Heart left ventricle (tissue), 16 donors: ENCODE measurements at places on chromosomes 4 and X.

- no peaks in the 10 kb centered on the region for H3K4me1 ChIP-seq
- no peak overlapping the region for H3K27ac ChIP-seq
- DNase-seq: no peak
- no peaks in the 10 kb centered on the region for H3K27me3 ChIP-seq
- no peak overlapping the region for H3K4me3 ChIP-seq
These were observed 18.9 kb downstream of the TMPRSS11E start for GRCh38 chr4:68466185-68466584.

- DNase-seq: no peak
- H3K36me3 ChIP-seq: peaks cover 16% of the 10 kb centered on the region
- H3K27ac ChIP-seq: no peak overlapping the region
These were observed 33.8 kb downstream of the THOC2 start for GRCh38 chrX:123698979-123699520.

DNA sequence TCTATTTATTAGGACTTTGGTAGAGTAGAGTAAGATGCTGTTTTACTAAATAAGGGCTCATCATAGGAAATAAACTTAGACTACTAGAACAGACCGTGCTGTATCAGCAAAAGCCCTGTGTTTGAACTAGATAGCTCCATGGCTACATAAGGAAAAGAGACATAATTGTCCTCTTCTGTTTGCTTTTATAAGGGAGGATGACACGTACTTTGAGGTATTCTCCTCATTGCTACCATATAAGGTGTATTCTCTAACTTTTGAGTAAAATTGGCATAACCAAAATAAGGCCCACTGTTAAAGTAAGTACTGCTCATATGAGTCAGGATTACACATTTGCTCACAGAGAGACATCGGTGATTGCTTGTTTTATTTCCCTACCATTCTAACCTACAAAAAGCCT is 64.3 kb downstream of the PDLIM5 start:
- no peak overlapping the region for H3K4me3 ChIP-seq
- DNase-seq: no peak
- H3K36me3 ChIP-seq: peaks cover 11% of the 10 kb centered on the region
- peaks cover 77% of the 10 kb centered on the region for H3K4me1 ChIP-seq

- H3K4me1 ChIP-seq: no peaks in the 10 kb centered on the region
- H3K27me3 ChIP-seq: peaks cover 87% of the 10 kb centered on the region
- no peak overlapping the region for H3K27ac ChIP-seq
- H3K4me3 ChIP-seq: no peak overlapping the region
- H3K36me3 ChIP-seq: no peaks in the 10 kb centered on the region
These were observed 1.9 kb downstream of the IRS4 start for GRCh38 chrX:108734426-108734825.

- H3K27me3 ChIP-seq: no peaks in the 10 kb centered on the region
- DNase-seq: no peak
- no peaks in the 10 kb centered on the region for H3K36me3 ChIP-seq
- H3K4me1 ChIP-seq: peaks cover 5% of the 10 kb centered on the region
These were observed 7.7 kb upstream of the MAPK10 start for GRCh38 chr4:86367577-86367976.

DNA sequence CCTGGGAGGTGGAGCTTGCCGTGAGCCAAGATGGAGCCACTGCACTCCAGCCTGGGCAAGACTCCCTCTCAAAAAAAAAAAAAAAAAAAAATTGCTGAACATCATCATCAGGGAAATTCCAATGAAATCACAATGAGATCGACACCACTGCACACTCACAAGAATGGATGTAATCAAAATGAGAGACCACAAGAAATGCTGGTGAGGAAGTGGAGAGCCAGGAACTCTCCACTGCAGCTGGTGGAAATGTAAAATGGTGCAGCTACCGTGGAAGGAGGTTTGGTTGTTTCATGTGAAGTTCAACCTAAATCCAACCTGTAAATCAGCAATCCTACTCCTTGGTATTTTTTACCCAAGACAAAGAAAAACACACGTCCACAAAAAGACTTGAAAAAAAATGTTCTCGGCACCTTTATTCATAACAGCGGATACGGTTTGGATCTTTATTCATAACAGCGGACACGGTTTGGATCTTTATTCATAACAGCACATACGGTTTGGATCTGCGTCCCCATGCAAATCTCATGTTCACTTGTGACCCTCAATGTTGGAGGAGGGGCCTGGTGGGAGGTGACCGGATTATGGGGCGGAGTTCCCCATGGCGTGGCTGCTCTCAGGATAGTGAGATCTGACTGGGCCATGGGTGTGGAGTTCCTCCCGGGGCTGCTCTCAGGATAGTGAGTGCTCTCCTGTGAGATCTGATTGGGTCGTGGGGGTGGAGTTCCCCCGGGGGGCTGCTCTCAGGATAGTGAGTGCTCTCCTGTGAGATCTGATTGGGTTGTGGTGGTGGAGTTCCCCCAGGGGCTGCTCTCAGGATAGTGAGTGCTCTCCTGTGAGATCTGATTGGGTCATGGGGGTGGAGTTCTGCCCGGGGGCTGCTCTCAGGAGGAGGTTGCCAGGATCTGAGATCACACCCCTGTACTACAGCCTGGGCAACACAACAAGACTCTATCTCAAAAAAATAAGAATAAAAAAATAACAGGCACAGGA is 7.7 kb downstream of the GAK start:
- no peaks in the 10 kb centered on the region for H3K27me3 ChIP-seq
- no peak for DNase-seq
- no peak overlapping the region for H3K4me3 ChIP-seq

DNA sequence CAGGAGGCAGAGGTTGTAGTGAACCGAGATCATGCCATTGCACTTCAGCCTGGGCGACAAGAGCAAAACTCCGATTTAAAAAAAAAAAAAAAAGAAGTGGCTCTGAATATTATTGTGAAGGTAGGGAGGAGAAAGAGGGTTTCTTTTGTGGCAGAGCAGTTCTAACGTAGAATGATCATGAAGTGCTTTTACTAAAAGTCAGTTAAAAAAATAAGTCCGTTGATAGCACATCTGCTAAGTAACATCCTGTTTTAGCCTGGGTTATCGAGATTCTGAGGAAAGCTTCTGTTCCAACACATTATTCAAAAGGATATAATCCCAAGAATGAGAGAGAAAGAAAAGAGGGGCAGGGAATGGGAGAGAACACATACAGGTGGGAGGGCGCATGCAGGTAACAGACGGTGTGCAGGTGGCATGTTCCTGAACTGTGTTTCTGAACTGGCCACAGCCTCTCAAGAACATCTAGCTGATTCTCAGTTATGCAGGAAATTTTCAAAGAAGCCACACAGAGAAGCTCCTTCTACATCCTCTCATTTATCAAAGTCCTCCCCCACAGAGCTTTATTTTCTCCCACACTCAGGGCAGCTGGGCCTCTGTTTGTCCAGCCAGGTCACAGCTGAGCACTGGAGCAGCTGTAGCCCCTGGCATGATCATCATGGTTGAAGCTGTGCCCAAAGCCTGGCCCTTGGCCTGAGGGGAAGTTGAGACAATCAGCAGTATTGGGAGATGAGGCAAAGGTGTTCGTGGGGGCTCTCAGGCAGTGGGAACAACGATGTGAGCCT is 342.3 kb downstream of the ZNF674 start:
- no peak for DNase-seq
- no peak overlapping the region for H3K27ac ChIP-seq
- H3K4me3 ChIP-seq: no peak overlapping the region
- no peaks in the 10 kb centered on the region for H3K36me3 ChIP-seq

DNA sequence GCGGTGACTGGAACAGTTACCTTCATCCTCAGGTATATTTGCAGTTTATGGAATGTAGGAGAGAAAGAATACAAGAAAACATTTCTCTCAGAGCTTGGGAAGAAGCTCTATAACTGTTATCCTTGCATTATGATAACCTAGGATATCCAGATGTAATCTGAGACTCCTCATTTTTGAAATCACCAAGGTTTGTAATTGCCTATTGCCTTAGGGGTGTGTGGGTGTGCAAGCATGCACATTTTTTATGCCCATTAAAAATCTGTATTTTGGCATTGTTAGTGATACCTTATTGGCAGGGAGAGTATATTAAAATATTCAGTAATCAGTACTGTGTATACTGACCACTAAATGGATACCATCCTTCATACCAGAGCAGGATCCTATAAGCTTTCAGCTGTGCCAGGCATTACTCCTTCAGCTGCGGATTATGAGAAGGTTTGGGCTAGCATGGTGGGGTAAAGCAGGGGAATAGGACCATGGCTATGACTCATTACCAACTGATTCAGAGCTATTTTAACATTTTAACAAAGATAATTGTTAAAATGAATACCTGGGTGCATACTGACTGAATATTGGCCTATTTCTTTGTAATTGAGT is 8.3 kb downstream of the SEC24B start:
- DNase-seq: no peak
- H3K27me3 ChIP-seq: no peaks in the 10 kb centered on the region
- no peak overlapping the region for H3K4me3 ChIP-seq
- no peak overlapping the region for H3K27ac ChIP-seq
- H3K36me3 ChIP-seq: no peaks in the 10 kb centered on the region

DNA sequence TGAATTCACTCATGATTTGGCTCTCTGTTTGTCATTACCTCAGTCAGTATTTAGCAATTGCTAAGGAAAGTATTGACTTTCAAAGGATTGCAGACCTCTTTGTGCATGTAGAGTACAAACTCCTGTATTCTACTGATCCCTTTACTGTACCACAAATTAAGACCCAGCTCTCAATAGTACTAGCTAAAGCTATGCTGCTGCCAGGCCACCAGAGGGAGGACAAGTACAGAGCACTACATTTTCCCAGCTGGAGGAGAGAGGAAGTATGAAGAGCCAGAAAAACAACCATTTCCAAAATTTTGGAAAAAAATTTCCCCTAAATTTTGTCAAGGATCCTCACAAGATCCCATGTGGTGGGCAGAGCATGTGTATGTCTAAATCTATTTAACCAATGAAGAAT is 175.0 kb upstream of the MTMR8 start:
- no peak overlapping the region for H3K4me3 ChIP-seq
- H3K27ac ChIP-seq: no peak overlapping the region
- no peaks in the 10 kb centered on the region for H3K27me3 ChIP-seq
- no peaks in the 10 kb centered on the region for H3K4me1 ChIP-seq
- DNase-seq: no peak

DNA sequence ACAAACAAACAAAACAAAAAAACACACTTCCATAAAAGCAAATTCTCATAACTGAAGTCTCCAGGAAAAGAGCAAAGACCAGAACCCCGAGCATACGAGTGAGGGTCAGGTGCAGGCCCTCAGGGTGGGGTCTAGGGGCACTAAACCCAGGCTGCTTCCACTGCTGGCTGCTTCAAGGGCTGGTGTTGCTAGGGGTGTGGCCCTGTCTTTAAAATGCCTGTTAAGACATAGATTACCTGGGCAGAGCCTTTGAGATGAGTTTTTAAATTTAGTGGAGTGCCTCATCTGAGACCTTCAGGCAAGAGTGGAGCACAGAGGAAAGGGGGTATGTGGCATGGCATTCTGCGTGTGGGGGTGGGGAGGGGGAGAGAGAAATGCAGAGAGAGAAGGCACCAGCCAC is 87.0 kb downstream of the FHDC1 start:
- H3K4me3 ChIP-seq: no peak overlapping the region
- DNase-seq: no peak
- H3K27ac ChIP-seq: no peak overlapping the region
- no peaks in the 10 kb centered on the region for H3K27me3 ChIP-seq

- peak; percentile 48 for DNase-seq
- peaks cover 13% of the 10 kb centered on the region for H3K27me3 ChIP-seq
- no peaks in the 10 kb centered on the region for H3K36me3 ChIP-seq
- no peaks in the 10 kb centered on the region for H3K4me1 ChIP-seq
- H3K4me3 ChIP-seq: no peak overlapping the region
- no peak overlapping the region for H3K27ac ChIP-seq
These were observed 7.8 kb downstream of the RBM47 start for GRCh38 chr4:40621592-40622512.

DNA sequence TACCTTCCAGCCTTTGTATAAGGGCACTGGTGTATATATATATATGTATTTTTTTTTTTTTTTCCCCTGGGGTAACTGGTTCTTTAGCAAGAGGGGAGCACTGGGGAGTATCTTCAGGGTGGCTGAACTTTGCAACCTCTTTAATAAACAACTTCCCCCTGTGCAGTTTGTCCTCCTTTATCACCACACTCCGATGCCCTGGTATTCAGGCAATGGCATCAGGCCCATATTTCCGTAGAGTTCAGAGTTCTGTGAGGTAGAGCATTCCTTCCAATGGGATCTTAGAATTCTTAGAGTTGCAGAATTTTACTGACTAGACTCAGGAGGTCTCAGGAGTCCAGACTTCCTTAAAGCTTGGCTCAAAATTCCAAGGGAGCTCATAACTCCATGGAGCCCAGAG is 24.6 kb downstream of the NYX start:
- no peak overlapping the region for H3K4me3 ChIP-seq
- H3K27ac ChIP-seq: no peak overlapping the region
- DNase-seq: no peak
- H3K27me3 ChIP-seq: no peaks in the 10 kb centered on the region
- H3K4me1 ChIP-seq: no peaks in the 10 kb centered on the region
- no peaks in the 10 kb centered on the region for H3K36me3 ChIP-seq

DNA sequence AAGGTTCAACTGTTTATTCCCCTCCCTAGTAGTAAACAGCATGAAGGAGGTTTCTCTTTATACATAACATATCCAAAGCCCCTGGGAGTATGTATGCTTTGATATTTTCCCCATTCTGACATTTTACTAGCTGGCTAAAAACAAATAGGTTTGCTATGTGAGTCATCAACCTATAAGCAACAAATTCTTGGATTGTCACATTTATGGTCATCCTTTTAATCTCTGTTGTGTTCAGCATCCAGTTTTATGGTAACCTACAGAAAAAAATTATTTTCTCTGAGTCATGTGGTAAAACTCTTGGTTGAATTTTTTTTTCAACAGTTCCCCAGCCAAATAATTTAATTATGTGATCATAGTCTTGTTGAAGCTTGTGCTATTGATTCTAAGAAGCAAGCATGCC is 734.1 kb downstream of the ADGRL3 start:
- no peaks in the 10 kb centered on the region for H3K36me3 ChIP-seq
- H3K27me3 ChIP-seq: no peaks in the 10 kb centered on the region
- DNase-seq: no peak

DNA sequence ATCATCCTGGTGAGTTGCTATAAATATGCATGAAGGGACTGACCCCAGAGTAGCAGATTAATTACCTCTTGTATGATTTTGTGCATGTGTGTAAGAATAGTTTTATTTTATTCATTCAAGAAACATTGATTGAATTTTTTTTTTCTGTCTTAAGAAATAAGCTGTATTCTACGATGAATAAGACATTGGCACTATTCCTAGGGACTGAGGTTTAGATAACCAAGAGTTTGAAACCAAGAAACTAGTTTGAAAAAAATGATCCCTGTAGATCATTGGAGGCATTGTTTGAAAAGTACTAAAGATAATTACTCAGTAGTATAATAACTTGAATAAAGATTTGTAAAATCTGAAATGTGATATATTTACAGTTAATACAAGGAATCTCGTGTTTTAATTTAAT is 1086.9 kb downstream of the PCDH7 start:
- no peak overlapping the region for H3K4me3 ChIP-seq
- H3K27me3 ChIP-seq: no peaks in the 10 kb centered on the region
- H3K4me1 ChIP-seq: no peaks in the 10 kb centered on the region
- H3K27ac ChIP-seq: no peak overlapping the region
- no peaks in the 10 kb centered on the region for H3K36me3 ChIP-seq
- DNase-seq: no peak
